CD4-positive, alpha-beta T cell treated with Interleukin-15 for 4 hours (primary cell): ENCODE measurements at places on chromosomes 12 and 14.

DNA sequence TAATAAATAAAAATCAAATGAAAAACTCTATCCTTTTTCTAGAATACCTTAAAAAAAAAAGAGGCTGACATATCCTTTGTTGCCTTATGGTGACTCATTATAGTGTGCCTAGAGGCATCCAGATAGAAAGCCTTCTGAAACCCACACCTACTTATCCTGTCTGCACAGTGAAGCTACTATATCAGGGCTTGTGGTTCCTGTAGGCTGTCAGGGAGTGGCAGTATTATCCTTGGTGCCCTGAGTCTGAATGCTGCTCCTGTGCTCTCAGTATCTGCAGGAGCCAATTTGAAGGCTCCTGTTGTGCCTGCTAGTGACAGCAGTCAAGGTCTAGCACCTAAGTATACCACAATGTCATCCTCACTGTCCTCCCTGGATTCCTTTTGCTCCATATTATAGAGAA, 168.4 kb upstream of the AVPR1A start:
- no peak for DNase-seq

GRCh38 chr12:57899010-57899662, 42.2 kb upstream of the ATP23 start:
- DNase-seq = peak; percentile 88

- no peak for DNase-seq
Observed at GRCh38 chr14:23069413-23069806, 12.1 kb upstream of the CDH24 start.

- no peak for DNase-seq
Observed at GRCh38 chr12:116480210-116480810, 78.9 kb upstream of the MAP1LC3B2 start.
